ENCODE measurements at places on chromosomes 7 and 10. TPM values are rescaled to one million over a fixed set of nuclear protein-coding genes. Genes with fewer than 3 reads are reported as not detected.

- DNase-seq, result no peak
- no peaks in the 10 kb centered on the region for H3K36me3 ChIP-seq
- H3K27ac ChIP-seq, result peak overlapping the region; percentile 82
- H3K4me3 ChIP-seq, result peak overlapping the region; percentile 95
- H3K4me1 ChIP-seq, result peaks cover 29% of the 10 kb centered on the region
These were observed 459 bp downstream of the SUGCT start for GRCh38 chr7:40135317-40135610.

- no peak for DNase-seq
- no peak overlapping the region for H3K27ac ChIP-seq
- no peaks in the 10 kb centered on the region for H3K36me3 ChIP-seq
These were observed 229.3 kb downstream of the MAD1L1 start for GRCh38 chr7:2003451-2003930.

DNA sequence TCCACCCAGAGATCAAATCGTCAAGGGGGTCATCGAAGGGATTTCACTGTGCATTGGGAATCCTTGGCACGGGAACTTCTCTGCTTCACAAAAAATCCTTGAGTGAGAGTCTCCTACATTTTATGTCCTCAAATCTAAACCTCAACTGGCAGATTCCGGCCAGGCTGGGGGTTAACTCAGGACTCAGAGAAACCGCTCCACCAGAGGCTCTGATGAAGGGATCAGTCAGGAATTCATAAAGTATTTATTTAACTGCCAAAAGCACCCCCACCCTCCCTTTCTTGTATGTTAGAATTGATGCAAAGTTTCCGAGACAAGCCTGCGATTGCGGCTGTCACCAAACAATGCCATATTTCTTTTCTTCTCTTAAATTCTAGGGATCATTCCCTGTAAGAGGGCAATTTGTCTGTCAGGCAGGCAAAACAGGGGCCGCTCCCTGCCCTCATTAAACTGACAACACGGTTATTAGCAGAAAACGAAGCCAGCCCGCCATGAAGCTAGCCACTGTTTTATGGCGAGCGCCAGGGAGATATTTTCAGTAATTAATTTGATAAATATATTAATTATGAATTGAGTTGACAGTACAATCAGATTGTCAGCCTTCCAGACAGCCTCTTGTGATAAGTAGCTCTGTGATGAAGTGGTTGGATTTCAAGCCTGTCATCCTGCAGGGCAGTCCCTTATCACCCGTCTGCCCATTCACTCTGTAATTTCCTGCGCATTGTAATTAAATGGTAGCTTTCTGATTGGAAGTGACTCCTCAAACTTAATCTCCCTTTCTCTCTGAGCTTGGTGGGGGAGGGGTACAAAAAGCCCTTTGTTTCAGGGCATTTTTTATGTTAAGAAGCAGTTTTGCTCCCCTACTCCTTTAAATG, 153.0 kb upstream of the GPR26 start:
- no peaks in the 10 kb centered on the region for H3K36me3 ChIP-seq
- H3K27me3 ChIP-seq, result no peaks in the 10 kb centered on the region
- H3K4me1 ChIP-seq, result no peaks in the 10 kb centered on the region

GRCh38 chr10:117431160-117431559, 55.9 kb upstream of the PDZD8 start:
- no peak for DNase-seq
- H3K4me1 ChIP-seq, result no peaks in the 10 kb centered on the region
- peaks cover 21% of the 10 kb centered on the region for H3K27me3 ChIP-seq

DNA sequence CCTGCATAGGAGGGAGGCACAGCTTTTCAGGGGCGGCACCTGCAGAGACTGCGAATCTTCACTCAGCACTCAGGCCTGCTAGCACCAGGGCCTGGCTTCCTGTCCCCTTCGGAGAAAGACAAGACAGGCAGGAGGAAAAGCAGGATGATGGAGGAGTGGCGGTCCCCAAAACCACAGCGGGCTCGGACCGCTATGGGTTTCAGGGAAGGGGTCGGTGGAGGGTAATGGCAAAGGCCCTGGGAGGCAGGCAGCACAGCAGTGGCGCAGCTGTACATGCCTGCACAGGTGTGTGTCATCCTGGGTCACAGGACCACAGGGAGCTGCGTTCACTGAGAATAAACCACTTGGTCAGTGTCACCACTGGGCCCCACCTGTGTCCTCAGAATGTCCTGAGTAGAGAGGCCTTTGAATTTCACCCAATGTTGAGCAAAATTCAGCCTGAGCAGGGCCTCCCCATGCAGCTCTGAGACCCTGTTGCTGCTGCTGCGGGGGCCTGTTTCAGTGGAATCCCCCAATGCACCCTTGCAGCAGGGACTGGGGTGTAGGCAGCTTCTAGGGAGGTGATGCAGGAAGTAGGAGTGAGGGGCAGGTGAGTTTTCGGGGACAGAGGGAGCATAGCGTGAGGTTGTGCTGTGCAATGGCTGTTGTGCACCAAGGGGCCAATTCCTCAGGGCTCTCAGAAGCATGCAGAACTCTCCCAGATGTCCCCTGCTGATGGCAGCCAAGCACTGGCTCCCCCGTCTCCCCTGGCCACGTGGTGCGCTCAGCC, 90.6 kb upstream of the PPP2R2D start:
- H3K36me3 ChIP-seq, result no peaks in the 10 kb centered on the region
- no peak for DNase-seq
- H3K4me3 ChIP-seq, result no peak overlapping the region
- H3K27ac ChIP-seq, result no peak overlapping the region

- no peak for DNase-seq
- no peak overlapping the region for H3K27ac ChIP-seq
- H3K4me1 ChIP-seq, result no peaks in the 10 kb centered on the region
- no peak overlapping the region for H3K4me3 ChIP-seq
- H3K27me3 ChIP-seq, result no peaks in the 10 kb centered on the region
These were observed 18.7 kb downstream of the FAM25A start for GRCh38 chr10:87038786-87039185.

GRCh38 chr7:68730964-68731363, 867.3 kb upstream of the AUTS2 start:
- H3K36me3 ChIP-seq, result no peaks in the 10 kb centered on the region
- no peaks in the 10 kb centered on the region for H3K27me3 ChIP-seq
- no peak for DNase-seq
- H3K4me3 ChIP-seq, result no peak overlapping the region
- no peaks in the 10 kb centered on the region for H3K4me1 ChIP-seq
- H3K27ac ChIP-seq, result no peak overlapping the region

- H3K27ac ChIP-seq, result no peak overlapping the region
- no peak for DNase-seq
- H3K4me1 ChIP-seq, result peaks cover 7% of the 10 kb centered on the region
- H3K36me3 ChIP-seq, result no peaks in the 10 kb centered on the region
These were observed 56.4 kb upstream of the MXI1 start for GRCh38 chr10:110150981-110151380.

DNA sequence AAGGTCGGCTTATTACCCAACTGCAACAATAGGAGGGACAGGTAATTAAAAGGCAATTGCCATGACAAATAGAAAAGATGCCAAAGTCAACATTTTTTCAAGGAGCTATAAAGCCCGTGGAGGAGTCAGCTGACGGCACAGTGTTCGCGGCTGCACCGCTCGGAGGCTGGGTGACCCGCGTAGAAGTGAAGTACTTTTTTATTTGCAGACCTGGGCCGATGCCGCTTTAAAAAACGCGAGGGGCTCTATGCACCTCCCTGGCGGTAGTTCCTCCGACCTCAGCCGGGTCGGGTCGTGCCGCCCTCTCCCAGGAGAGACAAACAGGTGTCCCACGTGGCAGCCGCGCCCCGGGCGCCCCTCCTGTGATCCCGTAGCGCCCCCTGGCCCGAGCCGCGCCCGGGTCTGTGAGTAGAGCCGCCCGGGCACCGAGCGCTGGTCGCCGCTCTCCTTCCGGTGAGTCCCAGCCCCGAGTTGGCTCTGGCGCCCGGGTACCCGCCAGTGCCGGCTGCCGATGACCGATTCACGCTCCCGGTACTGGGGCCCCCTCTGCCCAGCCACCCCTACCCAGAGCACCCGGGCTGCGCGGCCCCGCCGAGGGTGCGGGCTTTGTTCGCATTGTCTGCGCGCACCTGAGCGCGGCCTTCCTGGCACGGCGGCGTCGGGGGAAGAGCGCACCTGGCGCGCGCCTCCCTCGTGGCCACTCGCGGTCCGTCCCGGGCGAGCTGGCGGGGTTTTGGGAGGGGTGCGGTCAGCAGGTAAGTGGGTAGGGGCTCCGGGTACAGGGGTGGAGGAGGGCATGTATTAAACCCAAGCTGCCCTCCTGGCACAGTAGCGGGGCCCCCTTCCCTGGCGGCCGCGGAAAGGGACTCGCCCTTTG, at the start of gene VWA2:
TSS of gene VWA2 (plus strand) at position 138 of the 877 bp plus-strand sequence. CDS start 9,460 bp downstream, outside the sequence.
- H3K27me3 ChIP-seq, result peaks cover 40% of the 10 kb centered on the region
- no peaks in the 10 kb centered on the region for H3K4me1 ChIP-seq
- no peaks in the 10 kb centered on the region for H3K36me3 ChIP-seq
- peak within 1 kb of the TSS; percentile 47 for H3K4me3 ChIP-seq
- DNase-seq, result peak; percentile 47
- no peak within 1 kb of the TSS for H3K27ac ChIP-seq

DNA sequence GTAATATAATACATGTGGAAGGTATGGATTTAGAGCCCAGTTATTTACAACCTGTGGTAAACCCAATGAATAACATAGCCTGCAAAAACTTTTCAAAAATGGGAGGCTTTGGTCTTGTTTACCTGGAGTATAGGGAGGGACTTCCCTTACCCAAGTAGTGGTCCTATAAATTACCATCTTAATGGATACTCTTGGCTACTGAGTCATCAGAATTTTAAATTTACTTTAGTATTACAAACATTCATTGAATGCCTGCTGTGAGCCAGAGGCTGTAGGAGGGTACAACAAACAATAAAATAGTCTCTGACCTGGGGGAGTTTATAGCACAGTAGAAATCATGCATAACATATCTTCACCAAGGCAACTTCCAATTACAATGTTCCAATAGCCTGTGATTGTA, 365.1 kb downstream of the BBS9 start:
- no peak overlapping the region for H3K27ac ChIP-seq
- no peak overlapping the region for H3K4me3 ChIP-seq
- peaks cover 3% of the 10 kb centered on the region for H3K4me1 ChIP-seq
- DNase-seq, result no peak
- no peaks in the 10 kb centered on the region for H3K27me3 ChIP-seq

GRCh38 chr10:24869354-24870015, 82.9 kb downstream of the PRTFDC1 start:
- no peak overlapping the region for H3K4me3 ChIP-seq
- no peaks in the 10 kb centered on the region for H3K27me3 ChIP-seq
- DNase-seq, result no peak
- H3K36me3 ChIP-seq, result no peaks in the 10 kb centered on the region

GRCh38 chr10:77836299-77836820, 90.2 kb downstream of the DLG5 start:
- no peaks in the 10 kb centered on the region for H3K27me3 ChIP-seq
- peaks cover 24% of the 10 kb centered on the region for H3K4me1 ChIP-seq
- no peak overlapping the region for H3K4me3 ChIP-seq

DNA sequence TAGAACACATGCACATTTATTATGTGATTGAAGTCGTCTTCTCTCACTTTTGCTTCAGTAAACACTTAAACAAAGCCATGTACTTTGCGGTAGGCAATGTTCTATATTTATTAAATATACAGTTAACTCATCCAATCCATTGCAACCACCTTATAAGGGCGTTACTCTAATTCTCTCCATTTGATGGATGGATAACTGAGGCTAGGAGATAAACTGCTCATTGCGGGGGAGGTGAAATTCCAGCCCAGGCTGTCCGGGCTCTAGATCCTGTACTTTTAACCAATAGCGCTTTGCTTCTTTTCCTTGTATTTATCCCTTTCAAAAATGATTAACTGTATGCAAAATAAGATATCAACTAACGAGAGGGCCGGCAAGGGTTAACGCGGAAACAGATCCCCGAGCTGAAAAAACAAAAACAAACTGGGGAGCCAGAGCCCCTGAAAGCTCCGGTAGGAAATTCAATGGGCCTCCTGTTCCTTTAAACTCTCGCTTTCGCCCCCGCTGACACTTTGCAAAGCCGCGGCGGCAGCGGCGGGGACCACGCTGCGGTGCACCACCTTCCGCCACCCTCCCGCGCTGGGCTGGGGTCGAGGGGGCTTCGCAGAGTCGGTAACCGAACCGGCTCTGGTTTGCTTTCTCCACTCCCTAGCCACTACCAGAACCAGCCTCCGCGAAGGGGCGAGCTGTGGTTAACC, 1.0 kb upstream of the PLXDC2 start:
- no peaks in the 10 kb centered on the region for H3K36me3 ChIP-seq
- H3K4me3 ChIP-seq, result peak overlapping the region; percentile 88
- H3K27ac ChIP-seq, result peak overlapping the region; percentile 95

DNA sequence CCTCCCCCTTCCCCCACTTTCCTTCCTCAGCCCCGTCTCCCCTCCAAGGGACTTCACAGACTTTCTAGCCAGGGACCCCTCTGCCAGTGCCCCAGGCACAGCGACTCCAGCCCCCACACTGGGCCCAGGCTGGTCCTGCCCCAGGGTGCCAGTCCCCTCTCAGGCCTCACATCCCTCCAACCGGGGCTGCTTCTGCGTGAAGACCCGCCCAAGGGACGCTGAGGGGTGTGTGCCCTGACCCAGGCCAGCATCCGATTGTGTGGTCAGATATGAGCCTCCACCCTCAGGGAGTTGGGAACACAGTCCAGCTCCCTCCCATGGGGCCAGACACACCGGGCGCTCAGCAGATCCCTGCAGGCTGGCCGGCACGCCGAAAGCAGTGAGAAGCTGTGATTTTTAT, 97.0 kb downstream of the MICALL2 start:
- H3K4me3 ChIP-seq, result no peak overlapping the region
- H3K27me3 ChIP-seq, result peaks cover 7% of the 10 kb centered on the region
- DNase-seq, result peak; percentile 47
- no peaks in the 10 kb centered on the region for H3K4me1 ChIP-seq
- no peak overlapping the region for H3K27ac ChIP-seq

DNA sequence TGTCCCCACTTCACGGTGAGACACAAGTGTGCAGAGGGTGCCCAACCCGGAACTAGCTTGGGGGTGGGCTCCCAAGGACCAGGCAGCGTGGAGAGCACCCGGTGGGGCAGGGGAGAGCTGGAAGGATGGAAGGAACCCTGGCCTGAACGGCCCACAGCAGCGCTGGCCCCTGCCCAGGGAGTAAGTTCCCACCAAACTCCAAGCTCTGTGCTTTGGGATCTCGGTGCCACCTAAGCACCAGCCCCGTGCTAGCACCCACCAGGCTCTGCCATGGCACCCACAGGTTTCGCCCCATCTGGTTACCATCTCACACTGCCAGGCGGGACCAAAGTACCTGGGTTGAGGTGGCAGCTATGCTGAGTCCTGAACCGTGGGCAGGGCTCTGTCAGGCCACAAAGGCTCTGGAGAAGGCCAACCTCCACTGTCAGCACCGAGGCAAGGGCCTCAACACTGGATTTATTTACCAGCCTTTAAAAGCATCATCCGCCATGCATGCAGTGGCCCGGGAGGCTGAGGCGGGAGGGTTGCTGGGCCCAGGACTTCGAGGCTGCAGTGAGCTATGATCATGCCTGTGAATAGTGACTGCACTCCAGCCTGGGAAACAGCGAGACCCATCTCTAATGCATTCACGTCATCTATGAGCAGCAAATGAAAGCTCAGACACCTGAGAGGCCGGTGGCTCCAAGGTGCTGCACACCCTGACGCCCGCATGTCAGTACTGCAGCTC, 16.0 kb downstream of the GPER1 start:
- H3K27ac ChIP-seq, result no peak overlapping the region
- no peaks in the 10 kb centered on the region for H3K36me3 ChIP-seq
- no peak overlapping the region for H3K4me3 ChIP-seq
- no peak for DNase-seq
- no peaks in the 10 kb centered on the region for H3K4me1 ChIP-seq
- H3K27me3 ChIP-seq, result no peaks in the 10 kb centered on the region

GRCh38 chr10:104706886-104707285, 65.8 kb downstream of the SORCS3 start:
- no peak for DNase-seq
- H3K36me3 ChIP-seq, result no peaks in the 10 kb centered on the region
- H3K4me1 ChIP-seq, result peaks cover 2% of the 10 kb centered on the region
- H3K4me3 ChIP-seq, result no peak overlapping the region

CFAP70 gene
- 2.0 TPM for total RNA-seq

NUTM2B gene
- 1.5 TPM for total RNA-seq

CRPPA gene
- 8.1 TPM for total RNA-seq

SPDYE2B gene
- total RNA-seq, result not detected

TET1 gene
- total RNA-seq, result 4.1 TPM

GHITM gene
- total RNA-seq, result 462 TPM

PON1 gene
- not detected for total RNA-seq

All from heart left ventricle (tissue), 16 donors.